Sciatic nerve (tissue), 2 donors: ENCODE measurements at places on chromosomes 5 and 9. TPM values are rescaled to one million over a fixed set of nuclear protein-coding genes. Genes with fewer than 3 reads are reported as not detected.

DNA sequence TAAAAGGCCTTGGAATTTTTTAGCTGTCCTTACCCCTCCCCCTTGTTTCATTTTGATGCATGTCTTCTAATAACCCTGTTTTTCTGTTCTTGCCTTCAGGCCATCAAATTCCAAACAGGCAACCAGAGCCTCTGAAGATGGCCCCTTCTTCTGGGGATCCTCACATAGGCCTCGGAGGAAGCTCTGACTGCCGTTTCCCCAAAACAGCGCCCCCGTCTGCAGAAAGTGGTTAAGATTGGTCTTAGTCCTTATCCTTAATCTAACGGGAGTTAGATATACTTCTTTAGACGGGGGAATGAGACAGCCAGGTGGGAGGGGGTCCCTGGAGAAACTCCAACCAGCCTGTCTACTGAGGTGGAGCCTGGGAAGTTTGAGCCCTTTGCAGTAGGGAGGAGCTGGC, 226.3 kb upstream of the ZNF608 start:
- no peak for DNase-seq

GRCh38 chr9:93601063-93601462, 24.7 kb downstream of the PHF2 start:
- DNase-seq, result no peak

- no peak for DNase-seq
Observed at GRCh38 chr9:16824545-16825330, 45.7 kb downstream of the BNC2 start.

DNA sequence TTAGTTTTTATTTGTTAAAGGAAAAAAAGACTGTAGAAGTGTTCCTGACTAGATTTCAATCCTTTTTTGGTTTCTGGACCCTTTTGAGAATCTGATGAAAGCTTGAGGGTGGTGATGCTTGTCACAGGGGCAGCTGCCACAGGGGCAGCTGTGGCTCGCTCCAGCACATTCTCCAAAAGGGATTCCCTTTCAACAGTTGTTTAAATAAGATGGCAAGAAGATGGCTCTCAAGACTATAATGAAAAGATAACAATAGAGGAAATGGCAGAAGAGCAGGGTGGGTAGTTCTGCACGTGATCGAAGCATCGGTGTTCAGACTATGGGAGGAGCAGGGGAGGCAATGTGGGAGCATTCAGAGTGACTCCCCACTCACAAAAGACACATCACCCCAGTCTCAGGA, 46.5 kb upstream of the TNFAIP8 start:
- DNase-seq, result no peak

MZB1 gene
- 0.71 TPM for total RNA-seq

CER1 gene
- total RNA-seq, result not detected
